ENCODE measurements at places on chromosomes 6 and 20.

- DNase-seq = no peak
Observed at GRCh38 chr20:32448306-32449056, 90.3 kb downstream of the ASXL1 start.

DNA sequence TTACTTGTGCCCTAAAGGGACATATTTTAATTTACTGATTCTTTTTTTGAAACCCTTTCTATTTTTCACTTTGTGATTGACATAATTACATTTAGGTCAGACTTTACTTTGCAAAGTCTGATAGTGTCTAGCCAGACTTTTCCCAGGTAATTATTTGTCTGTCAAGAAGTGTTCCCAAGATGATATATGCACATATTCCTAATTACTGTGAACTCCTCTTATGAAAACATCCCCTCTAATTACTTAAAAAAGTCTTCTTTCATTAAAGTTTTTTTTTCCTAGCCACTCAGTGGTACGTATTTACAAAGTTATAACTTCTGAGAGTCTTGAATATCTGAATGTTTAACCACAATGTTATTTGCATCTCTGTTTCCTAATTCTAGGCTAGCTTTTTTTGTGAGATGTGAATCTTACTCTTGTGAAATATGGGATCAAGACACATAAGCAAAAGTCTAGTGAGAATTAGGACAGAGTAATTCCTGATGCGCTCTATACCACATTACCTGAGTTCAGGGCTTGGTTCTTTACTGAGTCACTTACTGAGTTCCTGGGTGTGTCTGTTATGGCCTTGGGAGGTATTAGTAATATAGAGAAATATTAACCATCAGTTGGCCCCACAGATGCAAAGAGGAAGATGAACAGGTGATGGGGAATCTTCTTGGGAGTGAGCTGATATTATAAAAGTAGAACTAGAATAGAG lies 27.9 kb downstream of the FAM83B start:
- no peak for DNase-seq

DNA sequence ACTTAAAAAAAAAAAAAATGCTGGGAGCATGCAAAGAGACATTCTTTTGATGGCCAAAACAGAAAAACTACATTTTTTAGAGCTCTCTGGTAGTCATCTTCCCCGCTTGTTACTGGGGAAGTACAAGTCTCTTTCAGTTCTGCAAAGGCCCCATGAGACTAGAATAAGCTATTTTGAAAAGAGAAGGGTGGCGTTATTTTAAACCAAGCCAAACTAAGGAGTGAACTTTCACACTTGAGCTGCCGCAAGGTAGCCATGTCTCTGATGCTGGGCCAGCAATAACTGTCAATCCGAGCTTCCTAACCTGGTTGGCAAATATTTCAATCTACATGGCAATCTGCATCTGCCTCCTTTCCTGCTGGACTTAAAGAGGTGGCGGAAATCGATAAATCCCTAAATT lies 96.7 kb downstream of the L3MBTL3 start:
- no peak for DNase-seq

GRCh38 chr20:60565083-60565482 lies 606.9 kb downstream of the CDH26 start:
- DNase-seq = no peak
